ENCODE measurements at places on chromosomes 13 and 19.

DNA sequence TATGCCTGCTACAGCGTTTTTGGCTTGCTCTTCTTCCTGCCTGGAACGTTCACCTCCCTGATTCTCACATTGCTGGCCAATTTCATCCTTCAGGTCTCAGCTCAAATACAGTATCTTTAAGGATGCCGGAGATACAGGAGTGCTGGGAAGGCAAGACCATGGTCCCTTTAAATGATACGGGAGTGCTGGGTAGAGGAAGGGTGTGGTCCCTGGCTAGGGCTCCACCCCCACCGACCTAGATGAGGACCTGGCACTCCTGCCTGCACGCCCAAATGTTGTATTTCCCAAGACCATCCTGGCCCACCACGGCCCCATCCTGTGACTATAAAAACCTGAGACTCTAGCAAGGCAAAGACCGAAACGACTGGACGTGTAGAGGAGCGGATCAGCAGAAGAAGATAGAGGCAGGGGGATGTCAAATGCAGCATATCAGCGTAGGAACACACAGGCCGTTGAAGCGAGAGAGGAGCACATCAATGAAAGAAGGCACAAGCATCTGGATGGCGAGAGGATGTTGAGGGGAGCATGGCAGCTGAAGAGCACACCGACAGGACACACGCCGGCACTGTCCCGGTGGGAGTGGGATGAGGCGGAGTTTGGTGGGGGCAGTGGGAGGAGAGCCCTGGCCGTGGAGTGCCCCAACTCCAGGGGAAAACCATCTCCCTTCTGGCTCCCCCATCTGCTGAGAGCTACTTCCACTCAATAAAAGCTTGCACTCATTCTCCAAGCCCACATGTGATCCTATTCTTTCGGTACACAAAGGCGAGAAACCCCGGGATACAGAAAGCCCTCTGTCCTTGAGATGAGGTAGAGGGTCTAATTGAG is 74.0 kb downstream of the PCDH9 start:
- no peak for DNase-seq

- DNase-seq: peak; percentile 94
Measured at GRCh38 chr19:5903624-5904351, at the start of gene NDUFA11. Gene NDUFA11, minus strand, starts transcription at chr19:5903790. Its CDS starts 82 bp downstream, at chr19:5903708.

DNA sequence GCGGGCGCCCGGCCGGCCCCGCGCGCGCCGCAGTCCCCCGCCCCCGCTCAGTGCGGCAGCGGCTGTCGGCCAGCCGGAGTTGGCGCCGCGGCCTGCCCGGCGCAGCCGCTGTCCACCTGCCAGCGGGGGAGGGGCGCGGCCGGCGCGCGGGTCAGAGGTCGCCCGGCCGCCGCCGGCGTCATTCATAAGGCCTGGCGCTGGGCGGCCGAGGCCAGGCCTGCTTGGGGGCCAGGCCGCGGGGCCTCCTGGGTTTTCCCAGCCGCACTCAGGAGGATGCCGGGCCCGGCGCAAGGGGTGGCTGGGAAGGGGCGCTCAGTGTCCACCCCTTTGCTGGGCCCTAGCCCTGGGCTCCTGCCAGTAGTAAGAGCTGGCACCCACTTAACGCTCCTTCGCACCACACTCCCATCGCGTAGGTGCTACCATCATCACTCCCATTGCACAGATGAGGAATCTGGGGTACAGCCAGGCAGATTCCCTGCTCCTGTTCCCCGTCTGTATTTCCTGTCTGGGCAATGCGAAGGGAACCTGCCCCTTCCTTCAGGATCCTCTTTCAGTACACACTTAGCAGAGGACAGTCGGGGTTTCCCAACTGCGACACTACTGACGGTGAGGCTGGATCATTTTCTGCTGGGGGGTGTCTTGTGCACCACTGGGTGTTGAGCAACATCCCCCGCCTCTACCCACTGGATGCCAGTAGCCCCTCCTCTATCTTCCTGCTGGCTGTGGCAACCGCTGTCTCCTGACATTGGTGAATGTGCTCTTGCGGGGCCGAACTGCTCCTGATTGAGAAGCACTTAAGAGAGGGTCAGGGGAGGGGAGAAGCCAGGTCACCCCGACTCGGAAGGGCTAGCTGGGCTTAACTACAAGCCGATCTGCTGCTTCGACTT is 846 bp upstream of the PRKACA start:
- no peak for DNase-seq

- DNase-seq: no peak
Measured at GRCh38 chr19:35278578-35279284, 3.6 kb upstream of the HAMP start.

DNA sequence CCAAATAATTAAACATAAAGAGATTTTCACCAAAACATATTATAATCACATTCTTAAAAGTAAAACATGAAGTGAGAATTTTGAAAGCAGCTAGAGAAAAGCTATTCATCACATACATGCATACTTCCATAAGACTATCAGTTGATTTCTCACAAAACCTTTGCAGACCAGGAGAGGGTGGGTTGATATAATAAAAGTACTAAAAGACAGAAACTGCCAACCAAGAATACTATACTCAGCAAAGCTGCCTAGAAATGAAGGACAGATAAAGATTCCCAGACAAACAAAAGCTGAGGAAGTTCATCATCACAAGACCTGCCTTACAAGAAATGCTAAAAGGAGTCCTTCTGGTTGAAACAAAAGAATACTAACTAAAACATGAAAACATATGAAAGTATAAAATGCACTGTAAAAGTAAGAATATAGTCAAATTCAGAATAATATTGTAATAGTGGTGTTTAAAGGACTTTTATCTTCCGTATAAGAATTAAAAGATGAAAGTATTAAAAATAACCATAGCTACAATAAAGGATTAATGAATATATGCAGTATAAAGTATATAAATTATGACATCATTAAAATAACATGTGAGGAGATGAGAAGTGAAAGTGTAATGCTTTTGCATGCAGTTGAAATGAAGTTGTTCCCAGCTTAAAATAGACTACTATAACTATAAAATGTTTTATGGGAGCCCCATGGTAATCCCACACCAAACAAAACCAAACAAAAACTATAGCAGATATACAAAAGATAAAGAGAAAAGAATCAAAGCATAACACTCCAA is 76.2 kb downstream of the RXFP2 start:
- no peak for DNase-seq

DNA sequence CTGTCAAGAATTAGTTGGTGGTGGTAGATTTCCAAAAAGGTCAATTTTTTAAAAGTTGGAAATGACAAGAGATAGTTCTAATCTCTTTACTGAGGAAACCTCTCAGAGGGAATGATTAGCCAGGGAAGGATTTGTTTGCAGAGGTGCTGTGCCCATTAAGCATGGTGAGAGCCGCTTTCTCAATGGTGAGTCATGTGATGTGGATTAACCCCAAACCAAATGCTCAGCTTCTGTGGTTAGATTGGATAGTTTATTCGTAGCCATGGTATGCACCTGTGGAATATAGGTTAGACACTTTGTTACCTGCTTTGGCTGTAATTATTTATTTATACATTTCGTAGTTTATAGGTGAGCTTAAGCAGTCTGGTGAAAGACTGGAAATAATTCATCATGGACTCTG is 7.1 kb downstream of the HNRNPM start:
- DNase-seq: no peak

GRCh38 chr13:80039000-80039399 is 301.9 kb downstream of the SPRY2 start:
- DNase-seq: no peak

DNA sequence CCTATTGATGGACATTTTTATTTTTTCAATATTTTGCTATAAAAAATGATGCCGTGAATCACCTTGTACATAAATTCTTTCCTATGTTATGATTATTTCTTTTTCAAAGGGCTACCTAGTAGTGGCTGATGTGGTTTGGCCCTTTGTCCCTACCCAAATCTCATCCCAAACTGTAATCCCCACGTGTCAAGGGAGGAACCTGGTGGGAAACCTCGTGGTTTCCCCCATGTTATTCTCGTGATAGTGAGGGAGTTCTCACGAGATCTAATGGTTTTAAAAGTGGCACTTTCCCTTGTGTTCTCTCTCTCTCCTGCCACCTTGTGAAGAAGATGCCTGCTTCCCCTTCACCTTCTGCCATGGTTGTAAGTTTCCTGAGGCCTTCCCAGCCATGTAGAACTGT is 94.9 kb downstream of the TM9SF2 start:
- DNase-seq: no peak

Measured in stimulated activated CD4-positive, alpha-beta T cell treated with anti-CD3 and anti-CD28 coated beads, Interleukin-12 subunit alpha, Interleukin-12 subunit beta, amount 100 ng/mL, for 24 hours (primary cell).